ENCODE measurements at places on chromosomes 13 and 19.

DNA sequence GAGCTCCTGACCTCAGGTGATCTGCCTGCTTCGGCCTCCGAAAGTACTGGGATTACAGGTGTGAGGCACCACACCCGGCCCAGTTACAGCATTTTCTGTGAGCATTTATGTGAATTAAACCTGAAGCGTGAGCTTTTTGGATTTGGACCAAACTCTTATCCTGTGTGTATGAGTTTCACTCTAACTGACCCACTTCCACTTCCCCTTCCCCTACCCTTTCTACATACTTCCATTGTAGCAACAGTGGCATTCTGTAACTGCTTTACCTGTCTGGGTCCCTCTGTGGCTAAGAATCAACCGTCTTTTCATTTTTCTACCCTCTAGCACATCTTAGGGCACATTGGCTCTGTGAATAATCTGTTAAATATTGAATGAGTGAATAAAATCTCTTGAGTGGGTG lies 16.2 kb downstream of the FRY start:
- peak; percentile 11 for DNase-seq

- no peak for DNase-seq
Observed at GRCh38 chr19:33574824-33575223, 46.9 kb upstream of the CHST8 start.

DNA sequence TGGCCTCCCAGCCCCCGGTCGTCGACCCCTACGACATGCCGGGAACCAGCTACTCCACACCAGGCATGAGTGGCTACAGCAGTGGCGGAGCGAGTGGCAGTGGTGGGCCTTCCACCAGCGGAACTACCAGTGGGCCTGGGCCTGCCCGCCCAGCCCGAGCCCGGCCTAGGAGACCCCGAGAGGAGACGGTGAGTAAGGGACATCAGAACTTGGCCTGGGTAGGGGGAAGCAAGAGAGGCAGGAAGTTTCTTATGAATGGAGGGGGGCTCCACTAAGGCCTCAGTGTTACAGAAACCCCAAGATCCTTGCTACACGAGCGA lies 2.9 kb downstream of the FOSB start:
- DNase-seq: no peak

GRCh38 chr19:3178377-3178972 lies at the start of gene S1PR4:
Gene S1PR4 (plus strand): TSS chr19:3178769. CDS start chr19:3178793, 24 bp downstream.
- peak; percentile 83 for DNase-seq

- DNase-seq: no peak
Observed at GRCh38 chr19:17484520-17485185, 14.3 kb downstream of the SLC27A1 start.

DNA sequence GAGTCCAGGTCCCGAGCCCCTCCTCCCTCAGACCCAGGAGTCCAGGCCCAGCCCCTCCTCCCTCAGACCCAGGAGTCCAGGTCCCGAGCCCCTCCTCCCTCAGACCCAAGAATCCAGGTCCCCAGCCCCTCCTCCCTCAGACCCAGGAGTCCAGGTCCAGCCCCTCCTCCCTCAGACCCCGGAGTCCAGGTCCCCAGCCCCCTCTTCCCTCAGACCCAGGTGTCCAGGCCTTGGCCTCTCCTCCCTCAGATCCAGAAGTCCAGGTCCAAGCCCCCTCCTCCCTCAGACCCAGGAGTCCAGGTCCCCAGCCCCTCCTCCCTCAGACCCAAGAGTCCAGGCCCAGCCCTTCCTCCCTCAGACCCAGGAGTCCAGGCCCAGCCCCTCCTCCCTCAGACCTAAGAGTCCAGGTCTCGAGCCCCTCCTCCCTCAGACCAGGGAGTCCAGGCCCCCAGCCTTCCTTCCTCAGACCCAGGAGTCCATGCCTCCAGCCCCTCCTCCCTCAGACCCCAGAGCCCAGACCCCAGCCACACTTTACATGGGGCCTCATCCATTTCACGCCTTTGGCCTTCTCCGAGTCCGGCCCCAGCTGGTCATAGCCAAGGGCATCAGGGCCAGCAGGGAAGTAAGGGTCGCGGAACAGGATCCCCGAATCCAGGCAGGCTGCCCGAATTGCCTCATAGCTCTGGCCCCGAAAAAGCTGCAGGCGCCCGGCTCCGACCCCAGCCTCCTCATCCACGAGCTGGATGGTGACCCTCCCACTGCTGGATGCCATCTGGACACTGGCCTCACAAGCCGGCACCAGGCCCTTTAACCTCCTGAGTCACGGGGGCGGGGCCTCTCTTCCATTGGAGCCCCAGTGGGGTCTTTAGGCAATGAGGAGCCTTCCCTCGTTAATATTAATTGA lies 628 bp downstream of the CAPN12 start:
- DNase-seq: no peak

DNA sequence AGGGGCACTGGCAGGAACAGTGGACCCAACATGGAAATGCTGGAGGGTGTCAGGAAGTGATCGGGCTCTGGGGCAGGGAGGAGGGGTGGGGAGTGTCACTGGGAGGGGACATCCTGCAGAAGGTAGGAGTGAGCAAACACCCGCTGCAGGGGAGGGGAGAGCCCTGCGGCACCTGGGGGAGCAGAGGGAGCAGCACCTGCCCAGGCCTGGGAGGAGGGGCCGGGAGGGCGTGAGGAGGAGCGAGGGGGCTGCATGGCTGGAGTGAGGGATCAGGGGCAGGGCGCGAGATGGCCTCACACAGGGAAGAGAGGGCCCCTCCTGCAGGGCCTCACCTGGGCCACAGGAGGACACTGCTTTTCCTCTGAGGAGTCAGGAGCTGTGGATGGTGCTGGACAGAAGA lies 4.1 kb downstream of the KLK2 start:
- DNase-seq: no peak
